Urinary bladder (tissue), 4 donors: ENCODE measurements at places on chromosomes 12 and 14. TPM values are rescaled to one million over a fixed set of nuclear protein-coding genes. Genes with fewer than 3 reads are reported as not detected.

PKP2 gene
- total RNA-seq = 9.7 TPM

C12orf56 gene
- 0.95 TPM for total RNA-seq

SLC6A12 gene
- total RNA-seq = 0.21 TPM

CELA1 gene
- total RNA-seq = not detected

APOF gene
- not detected for total RNA-seq
